ENCODE measurements at places on chromosomes 6 and 20.

DNA sequence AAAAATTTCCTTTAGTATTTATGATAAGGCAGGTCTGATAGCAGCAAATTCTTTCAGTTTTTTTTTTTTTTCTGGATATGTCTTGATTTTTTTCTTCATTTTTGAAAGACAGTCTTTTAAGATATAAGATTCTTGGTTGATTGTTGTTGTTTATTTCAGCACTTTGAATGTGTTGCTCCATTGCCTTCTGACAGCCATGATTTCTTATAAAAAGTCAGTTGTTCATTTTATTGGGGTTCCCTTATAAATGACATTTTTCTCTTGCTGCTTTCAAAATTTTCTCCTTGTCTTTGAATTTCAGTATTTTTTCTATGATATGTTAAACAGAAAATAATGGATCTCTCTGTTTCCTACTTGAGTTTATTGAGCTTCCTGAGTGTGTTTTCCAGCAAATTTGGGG, 152.3 kb downstream of the ISM1 start:
- DNase-seq, result no peak

GRCh38 chr6:149842331-149842730, 21.8 kb downstream of the LRP11 start:
- DNase-seq, result no peak

DNA sequence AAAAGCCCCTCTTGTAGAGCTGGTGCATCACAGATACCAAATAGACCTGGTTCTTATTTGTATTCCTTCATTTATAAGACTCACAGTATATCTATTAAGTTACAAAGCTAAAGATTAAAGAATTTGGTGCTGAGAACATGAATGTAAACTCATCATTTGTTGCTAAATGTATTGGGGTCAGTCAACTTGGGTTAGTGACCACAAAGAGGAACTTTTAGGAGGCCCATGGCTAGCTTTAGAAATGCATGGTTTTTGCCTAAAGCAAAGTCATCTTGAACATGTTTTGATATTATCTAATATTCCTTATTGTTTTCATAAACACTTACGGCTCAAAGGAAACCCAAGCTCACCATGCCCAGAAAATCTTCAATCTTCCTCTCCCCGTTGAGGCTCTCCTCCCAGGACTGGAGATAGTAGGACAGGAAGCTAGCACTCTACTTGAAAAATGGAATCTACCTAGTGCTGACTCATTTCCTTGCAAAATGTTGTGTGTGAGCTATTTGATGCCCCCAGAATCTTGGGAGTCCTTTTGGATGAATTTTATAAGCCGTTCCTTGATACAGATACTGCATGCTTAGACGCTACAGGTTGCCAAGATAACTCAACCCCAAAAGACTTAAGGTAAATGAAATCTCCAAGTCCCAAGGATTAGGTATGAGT, 121.4 kb downstream of the BMP2 start:
- no peak for DNase-seq

- no peak for DNase-seq
Observed at GRCh38 chr6:118252474-118252873, 295.6 kb upstream of the PLN start.

GRCh38 chr6:466564-466963, 75.0 kb downstream of the IRF4 start:
- no peak for DNase-seq

DNA sequence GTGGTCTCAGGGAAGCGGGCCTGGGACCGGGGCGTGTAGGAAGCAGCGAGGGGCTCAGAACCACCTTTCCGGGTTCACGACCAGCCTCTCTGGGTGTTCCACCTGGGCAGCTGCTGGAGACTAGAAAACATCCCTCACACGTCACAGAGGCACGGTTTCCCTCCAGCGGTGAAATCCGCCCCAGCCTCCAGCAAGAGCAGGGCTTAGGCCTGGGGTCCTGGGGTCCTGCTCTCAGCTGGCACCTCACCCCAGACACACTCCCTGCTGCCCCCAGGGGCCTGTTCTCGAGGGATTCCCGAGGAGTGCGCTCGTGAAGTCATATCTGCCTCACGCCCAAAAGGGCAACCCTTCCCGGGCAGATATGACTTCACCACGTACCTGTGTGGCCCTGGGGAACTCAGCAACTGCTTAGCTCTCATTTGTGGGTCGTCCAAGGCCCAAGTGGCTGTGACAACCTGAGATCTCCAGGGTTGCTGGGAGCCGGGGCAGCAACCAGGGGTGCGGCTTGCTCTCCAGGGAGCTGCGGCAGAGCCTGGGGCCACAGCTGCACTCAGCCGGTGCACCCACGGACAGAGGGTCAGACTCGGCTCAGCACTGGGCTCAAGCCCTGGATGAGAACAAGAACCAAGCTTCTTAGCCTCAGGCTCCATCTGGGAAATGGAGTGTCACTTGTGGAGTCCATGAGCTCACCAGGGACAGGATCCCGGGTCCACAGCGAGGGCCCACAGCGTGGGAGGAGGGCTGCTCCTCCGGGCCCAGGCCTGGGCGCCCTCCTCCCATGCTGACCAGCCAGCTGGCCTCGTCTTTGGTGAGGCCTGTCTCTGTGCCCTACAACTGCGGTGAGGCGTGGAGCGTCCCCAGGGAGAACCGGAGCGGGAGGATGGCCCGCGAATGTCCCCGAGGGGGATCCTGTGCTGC, 661 bp downstream of the FNDC11 start:
- no peak for DNase-seq

- DNase-seq, result no peak
Observed at GRCh38 chr6:23678626-23679025, 447.4 kb upstream of the NRSN1 start.

GRCh38 chr20:45291526-45291925, 15.1 kb upstream of the RBPJL start:
- DNase-seq, result no peak

GRCh38 chr6:56775498-56776166, 132.9 kb upstream of the DST start:
- no peak for DNase-seq

GRCh38 chr6:44672086-44672485, 284.6 kb downstream of the CDC5L start:
- DNase-seq, result no peak

DNA sequence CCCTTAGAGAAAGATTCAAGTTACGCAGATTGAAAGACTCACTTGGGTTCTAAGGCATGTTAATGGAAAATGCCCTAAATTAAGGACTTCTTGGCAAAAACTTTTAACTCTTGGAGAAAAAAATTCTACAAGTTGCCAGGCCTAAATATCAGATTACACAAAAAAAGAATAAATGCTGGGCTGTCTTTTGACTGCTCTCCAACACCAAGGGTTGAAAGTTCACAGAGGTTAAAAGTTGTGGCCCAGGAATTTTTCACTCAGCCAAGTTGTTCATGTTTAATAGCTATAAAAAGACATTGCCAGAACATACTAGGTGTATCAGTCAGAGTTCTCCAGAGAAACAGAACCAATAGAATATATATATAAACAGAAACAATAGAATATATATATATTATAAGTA, 268.4 kb upstream of the PRND start:
- DNase-seq, result no peak

- no peak for DNase-seq
Observed at GRCh38 chr6:161107779-161108730, 116.5 kb downstream of the MAP3K4 start.

All from mammary epithelial cell (primary cell).